ENCODE measurements at places on chromosomes 11 and 22.

DNA sequence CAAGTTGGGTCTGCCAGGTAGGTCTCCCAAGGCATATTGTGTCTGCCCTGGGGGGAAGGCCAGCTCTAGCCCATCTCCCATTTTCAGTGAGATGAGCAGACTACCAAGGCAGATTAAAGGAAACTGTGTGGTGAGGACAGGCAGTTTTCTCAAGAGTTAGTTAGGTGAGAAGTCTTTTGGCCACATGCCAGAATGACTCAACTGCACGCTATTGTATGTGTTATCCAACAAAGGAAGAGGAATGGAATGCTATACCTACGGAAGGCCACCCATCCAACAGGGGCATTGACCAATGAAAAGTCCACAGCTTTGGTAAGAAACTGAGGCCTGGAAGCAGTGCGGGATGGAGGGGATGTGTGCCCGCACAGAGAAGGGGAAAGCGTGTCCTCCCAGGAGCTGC lies 941.7 kb downstream of the NTM start:
- peak; percentile 29 for DNase-seq

DNA sequence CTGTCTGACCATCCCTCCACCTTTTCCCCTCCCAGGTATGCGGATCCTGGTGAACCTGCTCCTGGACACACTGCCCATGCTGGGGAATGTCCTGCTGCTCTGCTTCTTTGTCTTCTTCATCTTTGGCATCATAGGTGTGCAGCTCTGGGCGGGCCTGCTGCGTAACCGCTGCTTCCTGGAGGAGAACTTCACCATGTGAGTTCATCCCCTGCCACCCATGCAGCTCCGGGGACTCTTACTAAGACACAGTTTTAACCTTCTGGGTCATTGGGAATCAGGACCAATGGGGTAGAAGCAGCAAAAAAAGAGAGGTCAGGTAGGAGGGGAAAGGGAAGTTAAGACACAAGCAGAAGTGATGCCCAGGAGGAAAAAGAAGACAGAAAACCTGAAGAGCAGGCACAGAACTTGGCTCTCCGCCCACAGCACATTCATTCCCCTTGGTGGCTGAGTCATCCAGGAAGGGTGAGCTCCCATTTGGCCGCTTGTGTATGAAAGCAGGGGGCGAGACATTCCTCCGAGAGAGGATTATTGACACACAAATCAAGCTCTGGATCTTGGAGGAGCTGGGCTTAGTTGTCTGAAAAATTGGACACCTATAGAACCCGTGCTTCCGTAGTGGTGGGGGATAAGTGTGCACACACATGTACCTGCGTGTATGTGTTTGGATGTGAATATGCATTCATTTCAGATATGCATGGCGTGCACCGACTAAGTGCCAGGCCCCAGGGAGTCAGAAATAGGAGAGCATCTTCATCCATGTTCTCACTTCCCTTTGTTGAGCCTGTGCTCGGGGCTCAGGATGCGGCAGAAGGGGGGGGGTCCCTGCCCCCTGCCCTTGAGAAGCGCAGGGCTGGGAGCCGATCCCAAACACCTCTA lies 64.2 kb downstream of the CACNA1I start:
- peak; percentile 76 for DNase-seq

DNA sequence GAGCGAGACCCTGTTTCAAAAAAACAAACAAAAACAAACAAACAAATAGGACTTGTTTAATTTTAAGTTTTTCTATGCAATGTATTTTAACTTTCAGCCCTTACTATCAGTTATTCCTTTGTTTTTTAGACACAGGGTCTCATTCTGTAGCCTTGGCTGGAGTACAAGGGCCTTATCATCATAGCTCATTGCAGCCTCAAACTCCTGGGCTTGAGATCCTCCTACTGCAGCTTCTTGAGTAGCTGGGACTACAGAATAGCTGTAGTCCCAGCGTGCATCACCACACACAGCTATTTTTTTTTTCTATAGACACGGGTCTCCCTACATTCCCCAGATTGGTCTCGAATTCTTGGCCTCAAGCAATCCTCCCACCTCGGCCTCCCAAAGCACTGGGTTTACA lies 44.5 kb downstream of the PIK3C2A start:
- no peak for DNase-seq

GRCh38 chr11:120259988-120260565 lies 20.1 kb downstream of the POU2F3 start:
- no peak for DNase-seq

- DNase-seq: no peak
These were observed 11.5 kb downstream of the KCNC1 start for GRCh38 chr11:17746096-17746495.

DNA sequence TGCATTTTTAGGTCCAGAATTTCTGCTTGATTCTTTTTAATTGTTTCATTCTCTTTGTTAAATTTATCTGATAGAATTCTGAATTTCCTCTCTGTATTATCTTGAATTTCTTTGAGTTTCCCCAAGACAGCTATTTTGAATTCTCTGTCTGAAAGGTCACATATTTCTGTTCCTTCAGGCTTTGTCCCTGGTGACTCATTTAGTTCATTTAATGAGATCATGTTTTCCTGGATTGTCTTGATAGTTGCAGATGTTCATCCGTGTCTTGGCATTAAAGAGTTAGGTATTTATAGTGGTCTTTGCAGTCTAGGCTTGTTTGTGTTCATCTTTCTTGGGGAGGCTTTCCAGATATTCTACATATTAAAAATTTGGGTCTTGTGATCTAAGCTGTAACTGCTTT lies 694.8 kb upstream of the CCDC179 start:
- no peak for DNase-seq

GRCh38 chr11:111012491-111012890 lies 233.0 kb upstream of the POU2AF2 start:
- DNase-seq: no peak

DNA sequence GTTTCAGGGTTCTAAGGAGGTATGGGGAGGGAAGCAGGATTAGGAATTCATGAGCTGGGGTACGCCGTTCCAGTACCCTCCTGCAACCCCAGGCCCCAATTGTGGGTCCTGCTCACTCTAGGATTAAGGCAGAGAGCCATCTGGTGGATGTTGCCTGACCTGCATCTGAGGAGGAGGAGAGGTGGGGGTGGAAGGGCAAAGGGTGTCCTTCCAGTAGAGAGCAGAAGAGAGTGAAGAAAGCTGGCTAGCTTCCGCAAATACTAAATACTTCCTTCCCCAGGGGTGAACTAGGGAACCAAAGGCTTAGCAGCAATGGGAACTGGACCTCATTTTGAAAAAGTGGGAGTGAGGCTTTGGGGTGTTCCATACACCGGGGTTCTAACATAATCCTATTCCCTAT lies 10.6 kb downstream of the LRRC51 start:
- peak; percentile 81 for DNase-seq

DNA sequence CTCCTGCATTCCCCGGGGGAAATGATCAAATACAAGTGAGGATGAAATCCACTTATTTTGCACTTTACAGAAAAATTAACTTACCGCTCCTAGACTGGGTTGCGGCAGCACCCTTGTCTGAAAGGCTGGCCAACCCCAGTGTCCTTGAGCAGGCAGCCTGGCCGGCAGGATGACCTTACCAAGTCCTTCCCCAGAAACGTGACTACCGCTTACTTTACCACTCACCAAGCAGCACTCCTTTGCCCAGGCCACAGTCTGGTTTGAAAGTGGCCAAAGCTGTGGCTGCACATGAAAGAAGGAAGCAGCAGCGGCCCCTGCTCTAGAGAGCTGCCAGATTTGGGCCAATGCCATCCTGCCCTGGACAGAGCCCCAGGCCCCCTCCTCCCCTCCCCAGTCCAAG lies 20.3 kb downstream of the MYH9 start:
- no peak for DNase-seq

- no peak for DNase-seq
These were observed 964.9 kb downstream of the NTM start for GRCh38 chr11:132335311-132335710.

DNA sequence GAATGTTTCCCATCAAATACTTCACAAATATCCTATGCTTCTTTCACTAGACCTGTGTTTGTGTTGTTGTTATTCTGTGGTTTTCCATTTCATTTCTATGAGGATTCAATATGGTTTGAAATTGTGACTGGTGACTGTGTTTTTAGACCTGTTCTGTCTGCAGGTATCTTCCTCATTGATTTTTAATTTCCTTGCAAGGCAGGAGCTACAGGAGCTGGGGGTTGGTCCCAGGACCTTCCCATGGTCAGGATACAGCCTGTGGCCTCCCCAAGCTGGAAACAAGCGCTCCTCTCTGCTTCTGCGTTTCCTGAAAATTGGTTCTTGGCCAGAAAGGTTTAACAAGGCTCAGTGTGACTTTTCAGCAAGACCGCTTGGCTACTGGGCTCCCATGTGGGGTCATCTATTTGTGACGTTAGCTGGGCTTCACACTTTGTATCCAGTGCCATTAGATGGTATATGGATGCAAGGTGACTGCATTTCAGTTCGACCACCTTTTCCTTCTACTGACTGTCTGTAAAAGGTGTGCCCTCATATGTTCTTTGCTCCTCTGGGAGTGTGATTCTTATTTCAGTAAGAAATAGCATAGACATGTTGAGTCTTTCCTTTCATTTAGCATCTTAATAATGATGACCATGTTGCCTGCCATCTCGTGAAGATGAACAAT lies 21.5 kb downstream of the IGLL5 start:
- DNase-seq: no peak

- DNase-seq: no peak
These were observed 784 bp upstream of the SLC43A3 start for GRCh38 chr11:57427727-57428082.

GRCh38 chr22:30733181-30733631 lies 38.5 kb downstream of the OSBP2 start:
- DNase-seq: no peak

- DNase-seq: peak; percentile 38
These were observed 51.1 kb downstream of the RTN4R start for GRCh38 chr22:20216863-20217499.

DNA sequence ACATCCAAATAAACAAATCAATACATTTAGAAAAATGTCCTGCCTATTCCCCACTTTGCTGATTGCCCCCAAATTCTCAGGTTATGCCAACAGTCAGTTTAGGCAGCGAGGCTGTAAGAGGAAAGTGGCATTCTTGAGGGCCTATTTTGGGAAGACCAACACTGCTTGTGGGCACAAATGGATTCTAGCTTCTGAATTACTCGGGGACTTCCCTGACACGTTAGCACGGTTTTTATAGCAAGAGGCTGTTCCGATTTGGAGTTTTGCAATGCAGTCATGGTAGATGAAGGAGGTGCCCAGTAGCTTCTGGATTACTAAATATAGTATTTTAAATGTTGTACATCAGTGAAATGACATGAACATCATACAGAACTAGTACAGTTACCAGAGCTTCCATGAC lies 13.1 kb downstream of the RCN1 start:
- no peak for DNase-seq

GRCh38 chr11:87924125-87924524 lies 251.1 kb downstream of the RAB38 start:
- DNase-seq: no peak

DNA sequence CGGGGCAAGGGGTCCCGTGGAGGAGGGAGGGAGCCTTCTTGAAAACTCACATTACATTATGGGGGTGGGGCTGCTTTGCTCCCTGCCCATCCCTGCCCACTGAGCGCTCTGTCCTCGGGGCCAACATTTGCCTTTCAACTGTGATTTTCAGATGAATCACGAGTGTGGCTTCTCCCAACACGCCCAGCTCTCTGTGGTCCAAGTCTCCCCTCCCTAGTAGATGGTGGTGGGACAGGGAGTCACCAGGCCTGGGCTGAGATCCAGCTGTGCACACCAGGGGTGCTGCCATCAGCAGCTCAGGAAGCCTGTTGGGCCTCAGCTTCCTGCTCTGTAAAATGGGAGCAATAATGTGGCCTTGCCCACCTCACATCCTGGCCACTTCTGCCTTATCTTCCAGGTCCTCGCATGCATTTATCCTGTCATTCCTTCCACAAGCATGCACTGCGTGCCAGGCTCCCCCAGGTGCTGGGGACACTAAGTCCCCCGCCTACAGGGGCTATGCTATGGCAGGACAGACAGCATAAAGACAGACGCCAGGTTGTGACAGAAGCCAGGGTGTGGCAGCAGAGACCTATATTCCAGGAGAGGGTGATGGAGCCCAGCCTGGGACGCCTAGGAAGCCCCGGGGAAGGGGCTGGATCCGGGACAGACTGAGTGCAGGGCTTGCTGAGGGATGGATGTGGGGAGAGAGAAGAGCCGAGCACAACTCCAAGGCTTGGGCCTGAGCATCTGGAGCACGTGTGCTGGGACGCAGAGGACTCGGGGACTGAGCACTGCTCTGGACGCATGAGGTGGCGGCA lies 30.5 kb downstream of the NFAM1 start:
- DNase-seq: no peak

- DNase-seq: no peak
These were observed 47.7 kb downstream of the DKK3 start for GRCh38 chr11:11960687-11961086.

DNA sequence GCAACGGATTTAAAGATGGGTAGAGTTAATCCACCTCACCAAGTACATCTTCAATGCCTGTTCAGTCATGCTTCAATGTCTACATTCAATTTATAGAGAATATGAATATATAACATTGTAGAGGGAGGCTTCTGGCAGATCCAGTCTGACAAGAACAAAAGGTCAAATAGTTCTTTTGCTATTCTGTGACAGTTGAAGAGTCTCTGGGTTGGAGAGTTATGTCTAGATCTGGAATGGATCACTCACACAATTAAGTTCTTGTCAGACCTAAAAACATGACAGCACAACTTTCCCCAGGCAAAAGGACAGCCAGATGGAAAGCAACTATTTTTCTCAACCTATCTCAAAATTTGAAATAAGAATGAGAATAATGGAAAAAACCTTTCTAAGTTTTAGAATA lies 15.3 kb upstream of the GAB2 start:
- DNase-seq: no peak

DNA sequence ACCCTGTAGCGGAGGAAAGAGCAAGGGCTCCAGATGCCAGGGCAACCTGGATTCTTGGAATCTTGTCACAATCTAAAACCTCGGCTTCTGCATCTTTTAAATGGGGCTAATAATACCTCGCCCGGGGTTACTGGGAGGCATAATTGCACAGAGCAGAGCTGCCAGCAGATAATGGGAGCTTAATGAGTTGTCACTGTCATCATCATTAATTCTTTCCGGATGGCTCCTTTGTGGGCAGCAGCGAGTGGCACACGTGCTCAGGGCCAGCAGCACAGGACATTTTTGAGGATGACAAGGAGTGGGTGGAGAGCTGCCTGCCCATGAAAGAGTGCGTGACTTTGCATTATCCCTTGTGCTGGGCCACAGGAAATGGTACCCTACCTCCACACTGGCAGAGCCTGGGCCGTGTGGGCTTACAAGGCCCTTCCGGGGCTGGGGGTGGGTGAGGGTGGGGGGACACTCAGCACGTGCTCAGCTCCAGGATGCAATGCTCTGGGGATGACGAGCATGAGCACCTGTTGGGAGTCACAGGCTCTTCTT lies 5.7 kb downstream of the PDGFB start:
- DNase-seq: peak; percentile 87
